ENCODE measurements at places on chromosomes 7 and 10.

DNA sequence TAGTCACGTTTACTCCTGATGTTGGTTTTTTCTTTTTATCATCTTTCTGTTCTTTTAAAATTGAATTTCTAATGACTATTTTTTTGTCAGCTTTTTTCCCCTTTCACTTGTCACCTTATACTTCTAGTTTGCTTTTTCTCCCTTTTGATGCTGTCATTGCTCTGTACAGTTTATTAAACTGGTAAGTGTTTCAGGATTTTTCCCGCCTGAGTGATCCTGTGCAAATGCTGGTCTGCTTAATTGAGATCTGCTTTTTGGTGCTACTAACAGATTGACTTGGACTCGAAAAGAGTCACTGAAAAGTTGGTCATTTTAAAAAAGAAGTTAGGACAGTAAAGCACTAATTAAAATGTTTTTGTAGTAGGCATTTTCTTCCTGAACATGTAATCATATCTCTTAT, 95.2 kb downstream of the PHTF2 start:
- DNase-seq: no peak

GRCh38 chr7:148299350-148300276, 291.0 kb upstream of the C7orf33 start:
- no peak for DNase-seq

GRCh38 chr7:106819546-106819945, 45.5 kb upstream of the PIK3CG start:
- DNase-seq: no peak

DNA sequence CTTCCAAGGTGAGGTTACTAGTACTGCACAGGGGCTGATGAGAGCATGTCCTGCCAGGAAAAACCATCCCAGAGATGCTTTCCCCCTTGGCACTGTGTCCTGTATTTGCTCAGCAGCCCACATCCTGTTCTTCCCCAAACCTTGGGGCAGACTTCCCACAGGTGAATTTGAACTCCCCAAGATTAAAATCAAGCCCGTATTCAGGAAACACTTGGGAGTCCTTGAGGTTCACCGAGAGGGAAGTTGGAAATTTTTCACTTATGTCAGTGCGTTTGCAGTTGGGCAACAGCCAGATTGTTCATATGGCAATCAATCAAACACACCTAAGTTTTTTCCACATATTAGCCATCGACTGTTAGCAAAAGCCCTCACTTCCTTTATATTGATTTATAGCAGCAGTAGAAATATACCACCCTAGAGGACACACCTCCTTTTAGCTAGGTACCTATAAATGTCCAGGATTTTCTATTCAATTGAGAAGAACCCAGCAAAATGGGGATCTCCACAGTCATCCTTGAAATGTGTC, at the start of gene DMBT1:
DMBT1 (plus strand) TSS at position 476 of the 526 bp plus-strand sequence; CDS start at position 493, 17 bp downstream.
- no peak for DNase-seq

DNA sequence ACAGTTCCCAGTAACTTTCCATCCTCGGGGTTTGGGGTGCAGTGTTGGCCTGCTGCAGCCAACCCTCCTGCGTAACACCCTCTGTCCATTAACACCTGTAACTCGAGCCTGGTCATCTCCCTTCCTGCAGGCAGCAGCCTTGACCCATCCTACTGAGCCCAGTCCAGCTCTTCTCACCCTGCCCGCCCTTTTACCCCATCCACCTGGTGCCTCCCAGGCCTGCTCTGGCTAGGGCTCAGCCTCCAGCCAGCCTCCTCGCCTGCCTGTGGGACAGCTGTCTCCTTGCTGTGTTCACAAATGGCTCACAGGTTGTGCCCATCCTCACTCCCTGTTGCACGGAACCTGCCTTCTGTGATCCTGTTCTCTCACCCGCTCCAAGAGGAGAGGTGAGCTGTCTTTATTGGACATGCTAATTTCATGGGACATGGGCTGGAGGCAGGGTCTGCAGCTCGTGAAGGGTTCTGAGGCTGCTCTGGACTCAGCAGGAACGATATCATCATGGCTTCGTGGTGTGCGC, 277.2 kb upstream of the TCERG1L start:
- DNase-seq: no peak

- no peak for DNase-seq
These were observed 21.4 kb downstream of the DENND2A start for GRCh38 chr7:140619176-140619575.

- no peak for DNase-seq
These were observed 309.2 kb downstream of the GFRA1 start for GRCh38 chr10:115963848-115964247.

DNA sequence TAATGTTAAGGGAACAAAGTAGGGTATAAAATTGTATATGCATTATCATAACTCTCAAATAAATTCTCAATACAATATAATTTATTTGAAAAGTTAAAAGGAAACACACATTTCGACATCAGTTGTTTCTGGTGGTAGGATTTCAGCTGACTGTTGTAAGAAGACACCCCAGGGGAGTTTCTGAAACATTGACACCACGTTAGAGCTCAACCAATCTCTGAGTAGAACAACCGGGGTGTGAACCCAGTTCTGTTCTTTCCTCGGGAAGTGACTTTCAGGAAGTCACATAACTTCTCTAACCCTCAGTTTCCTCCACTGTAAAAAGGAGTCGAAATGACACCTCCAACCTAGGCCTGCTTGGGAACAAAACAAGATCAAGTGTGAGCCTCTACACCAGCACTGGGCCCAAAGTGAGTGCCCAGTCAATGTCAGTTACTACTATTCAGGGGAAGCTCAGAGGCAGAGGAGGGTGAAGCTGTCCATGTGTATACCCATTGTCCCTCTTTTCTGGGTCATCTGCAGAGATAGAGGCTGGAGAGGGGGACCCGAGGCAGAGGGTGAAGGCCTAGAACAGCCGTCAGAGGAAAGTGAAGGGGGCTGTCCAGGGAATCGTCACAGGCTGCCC, 67.1 kb downstream of the AOAH start:
- DNase-seq: peak; percentile 27

DNA sequence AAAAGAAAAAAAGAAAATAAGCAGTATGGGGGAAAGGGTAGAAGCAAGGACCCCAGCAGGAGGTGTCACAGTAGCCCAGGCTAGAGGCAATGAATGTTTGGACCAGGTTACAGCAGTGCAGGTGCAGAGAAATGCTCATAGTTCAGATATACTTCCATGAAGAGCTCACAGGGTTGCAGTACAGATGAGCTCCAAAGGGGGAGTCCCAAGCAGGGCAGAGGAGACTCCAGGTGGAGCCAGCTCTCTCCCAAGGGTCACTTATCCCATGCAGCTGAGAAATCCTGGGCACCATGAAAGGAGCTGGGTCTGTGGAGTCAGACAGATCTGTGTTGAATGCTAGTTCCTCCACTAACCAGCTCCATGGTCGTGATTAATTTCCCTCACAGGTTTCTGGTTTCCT, 174.9 kb downstream of the C7orf25 start:
- DNase-seq: no peak

GRCh38 chr7:135889823-135890222, 87.3 kb downstream of the MTPN start:
- DNase-seq: no peak

GRCh38 chr7:19079066-19079465, 38.4 kb downstream of the TWIST1 start:
- DNase-seq: no peak

DNA sequence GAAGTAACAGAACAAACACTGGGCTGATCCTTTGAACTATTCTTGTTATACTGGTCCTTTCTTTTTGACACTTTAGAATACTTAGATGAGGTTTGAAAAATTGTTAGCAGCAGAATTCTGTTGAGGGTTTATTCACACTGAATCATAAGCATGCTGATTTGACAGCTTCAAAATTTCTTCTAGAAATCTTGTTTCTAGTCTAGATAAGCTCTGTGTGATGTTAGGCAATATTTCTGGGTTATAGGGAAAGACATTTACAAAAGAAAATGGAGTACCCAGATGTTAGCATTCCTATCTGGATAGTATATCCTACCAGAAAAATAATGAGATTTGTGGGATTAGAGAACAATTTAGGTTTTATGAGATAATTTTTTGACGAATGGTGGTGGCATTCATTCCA, 12.1 kb downstream of the CSTF2T start:
- no peak for DNase-seq
